ENCODE measurements at places on chromosomes 6 and 20. TPM values are rescaled to one million over a fixed set of nuclear protein-coding genes. Genes with fewer than 3 reads are reported as not detected.

The SLC22A3 gene
- not detected for total RNA-seq

The POLR3F gene
- 14.5 TPM for total RNA-seq

The CTCFL gene
- total RNA-seq: not detected

The PRND gene
- total RNA-seq: not detected

The ZNF165 gene
- 6.0 TPM for total RNA-seq

The SS18L1 gene
- total RNA-seq: 9.0 TPM

The NRSN1 gene
- total RNA-seq: not detected

GRCh38 chr6:48535582-48536009 is 424.6 kb upstream of the PTCHD4 start:
- no peak for DNase-seq

GRCh38 chr6:53189554-53189953 is 40.9 kb upstream of the GCM1 start:
- no peak for DNase-seq

DNA sequence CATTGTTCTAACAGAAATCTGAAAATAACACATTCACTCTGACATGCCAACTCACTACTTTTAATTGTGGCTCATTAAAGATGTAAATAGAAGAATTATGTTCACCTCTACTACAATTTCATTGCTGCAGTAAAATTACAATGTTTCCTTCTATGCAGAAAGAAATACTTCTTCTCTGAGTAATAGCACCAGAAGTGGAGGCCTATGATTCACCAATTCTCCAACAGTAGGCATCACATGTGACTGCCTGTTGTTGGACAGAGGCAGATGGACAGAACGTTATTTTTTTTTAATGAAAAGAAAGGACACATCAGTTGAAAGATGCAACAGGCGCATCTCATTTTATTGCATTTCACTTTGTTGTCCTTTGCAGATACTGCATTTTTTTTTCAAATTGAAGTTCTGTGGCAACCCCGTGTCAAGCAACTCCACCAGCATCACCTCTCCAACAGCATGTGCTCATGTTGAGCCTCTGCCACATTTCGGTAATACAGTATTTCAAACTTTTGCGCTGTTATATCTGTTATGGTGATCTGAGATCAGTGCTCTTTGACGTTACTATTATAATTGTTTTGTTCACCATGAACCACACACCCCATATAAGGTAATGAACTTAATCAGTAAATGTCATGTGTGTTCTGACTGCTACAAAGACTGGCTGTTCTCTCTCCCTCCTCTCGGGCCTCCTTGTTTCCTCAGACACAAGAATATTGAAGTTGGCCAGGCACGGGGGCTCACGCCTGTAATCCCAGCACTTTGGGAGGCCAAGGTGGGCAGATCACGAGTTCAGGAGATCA is 121.4 kb downstream of the ATXN1 start:
- no peak for DNase-seq

GRCh38 chr6:134372603-134373281 is 54.8 kb upstream of the SGK1 start:
- DNase-seq: no peak

DNA sequence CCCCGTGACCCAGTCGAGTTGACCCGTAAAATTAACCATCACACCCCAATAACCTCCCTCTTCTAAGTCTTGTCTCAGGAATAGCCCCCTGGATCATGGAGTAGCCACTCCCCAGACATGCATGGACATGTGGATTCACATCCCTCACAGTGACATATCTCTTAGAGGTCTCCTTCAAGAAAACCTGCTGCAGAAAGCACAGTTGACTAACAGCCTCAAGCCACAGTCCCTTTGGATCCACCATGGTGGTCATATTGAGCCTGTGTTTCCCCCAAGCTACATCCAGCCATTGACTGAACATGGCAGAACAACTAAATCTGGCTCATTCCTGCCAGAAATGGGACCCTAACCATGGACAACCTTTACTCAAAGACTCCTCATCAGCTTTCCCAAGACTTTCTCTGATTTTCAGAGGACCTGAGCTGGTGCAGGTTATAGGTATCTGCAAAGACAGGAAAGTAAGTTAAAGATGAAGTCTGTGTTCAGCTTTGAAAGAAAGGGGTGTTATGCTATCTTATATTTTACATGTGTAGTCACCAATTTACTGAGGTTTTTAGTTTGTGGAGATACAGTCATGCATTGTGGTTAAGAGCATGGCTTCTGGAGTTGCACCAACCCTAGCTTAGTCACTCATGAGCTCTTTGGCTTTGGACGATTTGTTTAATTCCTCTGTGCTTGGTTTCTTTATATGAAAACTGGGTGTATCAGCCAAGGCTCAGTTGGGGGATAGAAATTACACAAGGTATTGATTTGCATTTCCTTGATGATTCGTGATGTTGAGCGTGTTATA is 219.1 kb downstream of the MYLK4 start:
- no peak for DNase-seq

GRCh38 chr6:81293896-81294295 is 458.6 kb downstream of the TENT5A start:
- no peak for DNase-seq

DNA sequence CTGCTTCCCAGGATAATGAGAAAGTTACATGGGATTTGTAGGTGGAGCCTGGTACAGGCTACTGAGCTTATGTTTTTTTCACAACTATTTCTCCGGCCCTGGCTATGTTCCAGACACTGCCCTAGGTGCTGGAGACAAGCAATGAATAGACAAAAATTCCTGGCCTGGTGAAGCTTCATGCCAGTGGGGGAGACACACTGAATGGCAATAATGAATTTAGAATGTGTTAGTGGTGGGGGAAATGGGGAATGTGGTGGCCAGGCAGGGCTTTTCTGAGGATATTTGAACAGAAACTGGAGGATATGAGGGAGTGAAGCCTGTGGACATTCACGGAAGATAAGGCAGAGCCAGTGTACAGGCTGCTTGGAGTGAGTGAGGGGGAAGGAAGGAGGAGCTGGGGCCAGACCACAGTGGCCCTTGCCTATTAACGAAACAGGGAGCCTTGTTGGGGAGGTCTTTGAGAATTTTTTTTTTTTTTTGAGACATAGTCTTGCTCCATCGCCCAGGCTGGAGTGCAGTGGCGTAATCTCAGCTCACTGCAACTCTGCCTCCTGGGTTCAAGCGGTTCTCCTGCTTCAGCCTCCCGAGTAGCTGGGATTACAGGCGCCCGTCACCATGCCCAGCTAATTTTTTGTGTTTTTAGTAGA is 6.6 kb downstream of the FOXS1 start:
- no peak for DNase-seq

- no peak for DNase-seq
Observed at GRCh38 chr6:1407499-1407990, 18.2 kb downstream of the FOXF2 start.

DNA sequence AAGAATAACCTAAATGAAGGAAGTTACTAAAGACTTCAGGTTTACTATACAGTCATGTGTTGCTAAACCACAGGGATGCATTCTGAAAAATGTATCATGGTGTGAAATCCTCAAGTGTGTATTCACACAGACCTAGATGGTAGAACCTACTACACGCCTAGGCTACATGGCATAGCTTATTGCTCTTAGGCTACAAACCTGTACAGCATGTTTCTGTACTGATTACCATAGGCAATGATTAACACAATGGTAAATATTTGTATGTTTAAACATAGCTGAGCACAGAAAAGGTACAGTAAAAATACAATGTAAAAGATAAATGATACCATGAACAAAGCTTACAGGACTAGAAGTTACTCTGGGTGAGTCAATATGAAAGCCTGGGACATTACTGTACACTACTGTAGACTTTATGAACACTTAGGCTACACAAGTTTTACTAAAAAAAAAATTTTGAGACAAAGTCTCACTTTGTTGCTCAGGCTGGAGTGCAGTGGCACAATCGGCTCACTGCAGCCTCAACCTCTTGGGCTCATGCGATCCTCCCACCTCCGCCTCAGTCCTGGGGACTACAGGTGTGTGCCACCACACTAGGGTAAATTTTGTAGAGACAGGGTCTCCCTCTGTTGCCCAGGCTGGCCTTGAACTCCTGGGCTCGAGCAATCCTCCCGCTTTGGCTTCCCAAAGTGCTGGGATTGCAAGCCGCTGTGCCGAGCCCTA is 36.0 kb downstream of the ADNP start:
- DNase-seq: no peak

GRCh38 chr6:70797625-70798024 is 129.9 kb downstream of the SMAP1 start:
- no peak for DNase-seq

- DNase-seq: no peak
Observed at GRCh38 chr6:137043710-137044365, 927 bp downstream of the IL20RA start.

DNA sequence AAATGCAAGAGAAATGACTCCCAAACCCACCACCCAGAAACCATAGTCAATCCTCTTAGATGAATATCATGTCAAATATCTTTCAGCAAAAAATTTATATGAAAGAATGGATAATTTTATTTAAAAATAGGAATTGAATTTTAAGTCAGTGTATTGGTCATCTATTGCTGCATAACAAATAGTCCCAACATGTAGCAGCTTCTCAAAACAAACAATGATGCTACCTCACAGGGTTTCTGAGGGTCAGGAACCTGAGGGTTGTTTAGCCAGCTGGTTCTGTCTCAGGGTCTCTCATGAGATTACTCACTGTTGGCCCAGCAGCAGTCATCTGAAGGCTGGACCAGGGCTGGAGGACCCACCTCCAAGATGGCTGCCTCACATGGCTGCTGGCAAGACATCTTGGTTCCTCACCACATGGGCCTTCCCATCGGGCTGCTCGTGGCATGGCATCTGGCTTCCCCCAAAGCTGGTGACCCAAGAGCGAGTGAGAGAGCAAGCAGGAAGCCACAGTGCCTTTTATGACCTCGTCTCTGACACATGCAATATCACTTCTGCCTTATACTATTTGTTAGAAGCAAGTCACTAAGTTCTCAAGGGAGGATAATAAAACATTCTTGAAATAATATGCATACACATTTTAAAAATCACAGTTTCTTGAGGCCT is 36.3 kb downstream of the BANF2 start:
- DNase-seq: no peak

- DNase-seq: no peak
Observed at GRCh38 chr6:166566026-166567011, 20.2 kb downstream of the RAMACL start.

DNA sequence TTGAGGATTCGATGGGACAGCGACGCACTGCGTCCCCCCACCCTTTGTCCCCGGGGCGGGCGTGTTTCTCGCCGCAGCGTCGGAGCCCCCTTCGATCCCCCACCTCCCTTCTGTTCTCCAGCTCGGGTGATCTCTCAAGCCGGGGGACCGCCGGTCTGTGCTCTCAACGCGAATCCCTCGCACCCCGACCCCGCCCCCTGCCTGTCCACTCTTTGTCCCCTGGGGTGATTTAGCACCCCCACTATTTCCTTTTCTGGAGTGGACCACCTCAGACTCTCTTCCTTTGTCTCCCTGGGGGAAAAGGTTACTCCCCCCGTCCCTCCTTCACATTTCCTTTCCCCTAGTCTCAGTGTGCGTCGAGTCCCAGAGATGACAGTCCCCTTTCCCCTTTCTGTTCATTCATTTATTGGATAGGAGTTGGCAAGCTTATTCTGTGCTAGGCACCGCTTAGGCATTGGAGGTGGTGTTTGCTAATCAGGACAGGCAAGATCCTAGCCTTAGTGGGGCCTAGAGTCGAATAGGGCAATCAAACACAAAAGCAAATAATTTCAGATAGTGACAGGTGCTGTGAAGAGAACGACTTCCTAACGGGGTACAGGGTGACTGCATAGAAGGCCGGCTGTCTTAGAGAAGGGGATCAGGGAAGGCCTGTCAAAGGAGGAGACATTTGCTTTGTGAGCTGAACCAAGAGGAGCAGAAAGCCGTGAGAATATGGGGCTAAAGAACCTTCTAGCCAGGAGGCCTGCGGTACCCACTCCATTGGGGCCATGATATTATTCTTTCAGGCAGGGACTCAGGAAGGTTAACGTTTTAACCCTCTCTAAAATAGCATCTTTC is 741 bp downstream of the PTPN1 start:
- DNase-seq: peak; percentile 33

GRCh38 chr6:52352239-52353018 is 9.5 kb upstream of the PAQR8 start:
- no peak for DNase-seq

GRCh38 chr20:63696306-63696627 is 185 bp upstream of the TNFRSF6B start:
- no peak for DNase-seq

DNA sequence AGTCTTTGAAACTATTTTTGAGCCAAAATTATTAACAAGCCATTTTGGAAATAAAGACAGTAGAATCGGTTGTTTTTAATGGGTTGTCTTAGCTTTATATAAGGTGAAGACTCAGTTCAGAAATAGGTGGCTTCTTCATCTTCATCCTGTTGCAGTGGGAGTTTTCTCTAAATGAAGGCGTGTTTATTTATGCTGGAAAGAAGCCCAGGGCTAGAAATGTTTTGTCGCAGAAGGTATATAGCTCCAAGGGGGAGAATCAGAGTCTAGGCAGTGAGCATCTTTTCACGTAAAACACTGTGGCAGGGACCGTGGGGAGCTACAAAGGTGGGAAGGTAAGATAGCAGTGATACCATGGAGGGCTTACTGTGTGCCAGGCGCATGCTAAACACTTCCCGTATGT is 34.3 kb downstream of the FARS2 start:
- DNase-seq: no peak

GRCh38 chr6:44668976-44669934 is 281.7 kb downstream of the CDC5L start:
- DNase-seq: no peak

DNA sequence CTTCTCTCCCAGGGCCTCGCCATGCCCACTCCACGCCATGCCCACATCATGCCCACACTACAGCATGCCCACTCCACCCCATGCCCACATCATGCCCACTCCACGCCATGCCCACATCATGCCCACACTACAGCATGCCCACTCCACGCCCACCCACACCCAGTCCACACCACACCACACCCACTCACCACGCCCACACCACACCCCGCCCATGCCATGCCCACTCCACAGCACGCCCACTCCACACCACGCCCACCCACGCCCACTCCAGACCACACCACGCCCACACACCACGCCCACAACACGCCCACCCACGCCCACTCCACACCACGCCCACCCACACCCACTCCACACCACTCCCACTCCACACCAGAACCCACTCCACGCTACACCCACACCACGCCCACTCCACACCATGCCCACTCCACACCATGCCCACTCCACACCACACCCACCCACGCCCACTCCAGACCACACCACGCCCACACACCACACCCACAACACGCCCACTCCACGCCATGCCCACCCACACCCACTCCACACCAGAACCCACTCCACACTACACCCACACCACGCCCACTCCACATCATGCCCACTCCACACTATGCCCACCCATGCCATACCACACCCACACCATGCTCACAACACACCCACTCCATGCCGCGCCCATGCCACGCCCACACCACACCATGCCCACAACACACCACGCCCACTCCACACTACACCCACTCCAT is 88.6 kb downstream of the ERMARD start:
- no peak for DNase-seq

DNA sequence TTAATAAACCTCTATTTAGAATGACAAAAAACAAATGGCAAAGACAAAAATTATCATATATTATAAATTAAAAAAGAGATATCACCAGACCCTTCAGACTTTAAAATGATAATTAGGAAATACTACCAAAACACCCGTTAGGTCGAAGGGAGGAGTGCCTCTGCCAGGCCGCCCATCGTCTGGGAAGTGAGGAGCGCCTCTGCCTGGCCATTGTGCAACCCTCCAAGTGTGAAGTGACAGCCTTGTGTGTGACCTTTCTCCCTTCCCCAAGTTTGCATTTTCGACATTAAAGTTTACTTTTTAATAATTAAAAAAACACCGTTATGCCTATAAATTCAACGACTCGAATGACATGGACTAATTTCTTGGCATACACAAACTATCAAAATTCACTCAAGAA is 64.5 kb upstream of the TASP1 start:
- no peak for DNase-seq

Measured in activated B cell treated with CpG ODN at 0.5 μM for 24 hours (primary cell).